AG04449 (cell line): ENCODE measurements at places on chromosomes 5 and 9.

GRCh38 chr5:172849606-172850453 lies 15.8 kb downstream of the ERGIC1 start:
- DNase-seq = no peak

DNA sequence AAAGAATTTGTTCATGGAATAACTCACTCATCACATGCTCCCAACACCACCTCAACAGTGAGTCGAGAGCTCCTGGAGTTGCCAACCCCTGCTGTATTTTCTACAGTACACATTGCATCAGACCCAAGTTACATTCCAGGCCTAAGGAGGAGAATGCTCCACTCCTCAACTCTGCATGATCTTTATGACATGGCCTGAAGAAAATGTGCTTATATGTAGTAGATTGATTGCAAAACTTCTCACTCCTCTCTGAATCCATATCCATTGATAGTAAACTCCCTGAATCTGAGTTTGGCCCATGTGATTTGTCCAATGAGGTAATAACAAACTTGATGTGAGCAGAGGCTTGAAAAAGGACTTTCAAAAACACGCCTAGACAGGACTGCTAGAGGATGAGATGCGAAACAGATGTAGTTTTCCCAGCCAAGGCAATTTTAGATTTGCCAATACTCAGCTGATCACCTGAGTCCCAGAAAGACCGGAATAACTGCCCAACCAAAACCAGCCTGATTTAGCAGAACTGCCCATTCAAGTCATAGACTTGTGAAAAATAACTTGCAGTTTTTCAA lies 29.0 kb upstream of the PAPPA start:
- DNase-seq = no peak

GRCh38 chr5:16067415-16067814 lies 112.2 kb downstream of the MARCHF11 start:
- DNase-seq = no peak

- no peak for DNase-seq
Measured at GRCh38 chr9:38737246-38737645, 17.3 kb upstream of the FAM240B start.

DNA sequence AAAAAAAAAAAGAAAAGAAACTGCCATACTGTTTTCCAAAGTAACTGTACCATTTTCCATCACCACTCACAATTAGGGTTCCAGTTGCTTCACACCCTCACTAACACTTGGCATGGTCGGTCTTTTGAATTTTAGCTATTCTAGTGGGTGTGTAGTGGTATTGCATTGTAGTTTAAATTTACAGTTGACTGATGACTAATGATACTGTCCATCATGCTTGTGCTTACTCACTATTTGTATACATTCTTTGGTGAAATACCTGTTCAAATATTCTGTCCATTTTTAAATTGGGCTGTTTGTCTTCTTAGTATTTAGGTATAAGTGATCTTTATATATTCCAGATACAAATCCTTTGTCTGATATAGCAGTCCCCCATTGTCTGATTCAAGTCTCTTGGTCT lies 36.2 kb upstream of the ZNF169 start:
- DNase-seq = no peak

GRCh38 chr5:126417178-126417577 lies 6.0 kb upstream of the GRAMD2B start:
- no peak for DNase-seq

DNA sequence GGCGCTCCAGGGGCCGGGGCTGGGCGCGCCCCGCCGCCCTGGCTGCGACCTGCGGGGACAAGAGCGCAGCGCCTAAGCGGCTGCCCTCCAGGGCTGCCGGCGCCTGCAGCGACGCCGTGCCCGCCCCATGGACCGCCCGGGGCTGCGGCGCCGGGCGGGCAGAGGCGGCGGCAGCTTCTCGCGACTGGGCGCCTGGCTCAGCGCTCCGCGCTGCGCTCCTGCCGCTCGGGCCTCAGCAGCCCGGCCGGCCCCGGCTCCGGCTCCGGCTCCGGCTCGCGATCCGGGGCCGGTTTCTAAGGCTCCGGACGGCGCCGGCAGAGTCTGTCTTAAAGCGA lies at the start of gene PITX1:
Gene PITX1, minus strand, starts transcription at position 328 of the 335 bp plus-strand sequence. CDS start 347 bp downstream, outside the sequence.
- no peak for DNase-seq

GRCh38 chr5:60209146-60209840 lies 315.8 kb upstream of the PDE4D start:
- DNase-seq = no peak

- no peak for DNase-seq
Measured at GRCh38 chr5:11617080-11617479, 287.2 kb downstream of the CTNND2 start.

DNA sequence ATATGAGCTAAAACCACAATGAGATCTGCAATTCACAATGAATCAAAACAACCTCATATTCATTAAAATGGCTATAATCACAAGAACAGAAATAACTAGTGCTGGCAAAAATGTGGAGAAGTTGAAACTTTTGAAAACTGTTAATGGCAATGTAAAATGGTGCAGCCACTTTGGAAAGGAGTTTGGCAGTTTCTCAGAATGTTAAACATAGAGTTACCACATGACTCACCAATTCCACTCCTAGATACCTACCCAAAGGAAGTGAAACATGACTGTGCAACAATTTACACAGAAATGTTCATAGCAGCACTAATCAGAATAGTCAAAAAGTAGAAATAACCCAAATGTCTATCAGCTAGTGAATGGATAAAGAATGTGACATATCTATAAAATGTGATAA lies 862.2 kb downstream of the DTWD2 start:
- DNase-seq = no peak

DNA sequence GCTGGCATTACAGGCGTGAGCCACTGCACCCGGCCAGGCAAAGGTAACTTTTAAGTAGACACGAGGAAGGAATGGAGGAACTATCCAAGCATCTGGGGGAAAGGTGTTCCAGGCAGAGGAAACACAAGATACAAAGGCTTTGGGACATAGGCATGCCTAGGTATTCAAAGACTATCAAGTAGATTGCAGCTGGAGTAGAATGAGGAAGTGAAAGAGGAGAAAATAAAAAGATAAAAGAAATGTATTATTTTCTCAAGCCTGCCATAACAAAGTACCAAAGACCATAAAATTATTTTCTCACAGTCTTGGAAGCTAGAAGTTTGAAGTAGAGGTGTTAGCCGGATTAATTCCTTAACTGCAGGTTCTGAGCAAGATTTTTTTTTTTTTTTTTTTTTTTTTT lies 39.9 kb upstream of the GRIN3A start:
- DNase-seq = no peak

DNA sequence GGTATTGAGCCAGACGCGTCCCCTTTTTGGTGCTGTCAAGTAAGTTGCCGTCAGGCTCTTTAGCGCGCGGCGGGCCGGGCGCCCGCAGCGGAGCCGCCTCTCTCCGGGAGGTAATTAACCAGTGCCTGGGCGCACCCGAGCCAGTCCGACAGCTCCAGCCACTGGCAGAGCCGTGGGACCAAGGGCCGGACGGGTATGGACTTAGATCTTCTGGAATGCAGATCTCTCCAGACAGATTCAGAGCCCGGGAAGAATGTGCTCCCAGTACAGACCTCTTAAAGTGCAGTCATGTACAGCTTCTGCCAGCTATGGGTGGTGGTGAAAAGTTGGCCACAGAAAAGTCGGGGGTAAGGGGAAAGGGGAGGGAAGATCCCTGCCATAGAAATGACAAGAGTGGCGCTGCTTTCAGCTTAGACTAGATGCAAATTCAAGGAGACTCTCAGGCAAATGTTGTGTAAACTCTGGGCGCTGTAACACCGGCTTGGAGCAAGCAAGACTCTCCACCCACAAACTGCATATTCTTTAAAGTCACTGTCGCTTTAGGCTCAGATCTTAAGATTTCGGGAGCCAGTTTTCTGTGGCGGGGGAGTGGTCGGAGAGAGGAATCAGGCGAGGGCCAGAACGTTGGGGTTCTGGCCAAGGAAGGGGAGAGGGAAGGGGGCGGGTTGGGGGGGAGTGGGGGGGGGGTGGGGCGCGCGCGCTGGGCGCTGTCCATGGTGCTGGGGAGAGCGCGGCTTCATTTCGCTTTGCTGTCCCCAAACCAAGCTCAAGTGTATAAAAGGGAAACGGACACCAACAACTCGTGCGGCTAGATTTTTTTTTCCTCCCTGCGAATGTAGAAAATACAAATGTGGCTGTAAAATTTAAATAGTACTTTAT lies 29.2 kb downstream of the NR2F1 start:
- no peak for DNase-seq

- no peak for DNase-seq
Measured at GRCh38 chr5:69103521-69103920, 9.7 kb downstream of the SLC30A5 start.

DNA sequence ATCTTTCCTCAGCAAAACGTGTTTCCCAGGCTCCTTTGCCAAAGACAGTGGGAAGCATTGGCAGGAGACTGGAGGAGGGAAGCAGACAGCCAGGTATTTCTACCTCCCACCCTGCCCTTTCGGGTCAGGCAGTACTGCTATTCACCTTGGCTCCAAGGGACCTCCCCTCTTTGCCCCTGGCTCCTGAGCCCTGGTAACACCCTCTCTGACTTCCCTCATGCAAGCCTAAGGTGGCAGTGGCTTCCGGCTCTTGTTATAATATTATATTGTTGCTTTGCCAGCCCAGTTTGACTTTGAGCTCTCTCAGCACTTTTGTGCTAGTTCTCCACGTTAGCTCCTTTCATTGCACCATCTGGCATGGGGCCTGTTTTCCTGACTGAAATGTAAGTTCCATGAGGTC lies 81.6 kb upstream of the IFNK start:
- no peak for DNase-seq

DNA sequence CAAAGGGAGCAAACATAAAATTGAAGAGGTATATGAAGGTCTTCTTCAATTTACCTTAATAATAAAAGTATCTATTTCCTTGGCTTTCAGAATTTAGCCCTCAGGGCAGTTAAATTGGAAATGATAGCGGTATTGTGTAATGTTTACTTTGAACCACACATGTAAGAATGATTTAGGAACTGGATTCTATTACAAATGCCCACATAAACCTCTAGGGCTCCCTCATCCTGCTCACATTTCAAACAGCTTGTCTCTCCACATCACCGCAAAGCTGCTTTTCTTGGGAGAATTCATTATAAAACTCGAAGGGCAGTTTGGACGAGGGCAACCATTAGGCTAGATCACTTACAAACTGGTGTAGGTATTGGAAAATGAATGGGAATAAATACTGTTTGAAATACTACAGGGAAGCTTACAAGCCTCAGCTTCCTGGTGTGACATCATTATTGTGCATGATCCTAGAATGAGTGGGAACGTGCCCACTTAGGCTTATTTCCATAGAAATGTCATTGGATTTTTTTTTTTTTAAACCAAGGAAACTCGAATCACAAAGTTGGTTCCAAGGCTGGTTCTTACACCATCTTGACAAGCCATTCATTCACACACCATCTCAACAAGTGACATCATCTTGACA lies 47.3 kb downstream of the MTRR start:
- no peak for DNase-seq

DNA sequence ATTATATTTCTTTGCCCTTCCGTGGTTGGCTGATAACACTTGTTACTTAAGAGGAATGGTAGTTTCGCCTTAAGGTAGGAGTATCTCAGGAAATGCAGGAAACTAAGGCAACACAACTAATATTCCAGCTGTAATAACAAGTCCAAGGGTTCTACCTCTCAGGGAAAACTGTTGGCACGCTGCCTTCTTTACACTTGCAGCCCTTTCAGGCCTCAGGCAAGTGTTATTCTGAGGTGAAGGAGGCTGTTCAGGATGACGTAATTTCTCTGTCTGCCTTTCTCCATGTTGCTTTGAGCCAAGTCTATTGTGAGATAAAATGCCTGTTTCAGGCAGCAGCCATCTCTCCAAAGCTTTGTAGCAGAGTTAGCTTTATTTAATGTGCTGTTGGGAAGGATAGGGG lies 38.0 kb downstream of the VCAN start:
- DNase-seq = no peak

DNA sequence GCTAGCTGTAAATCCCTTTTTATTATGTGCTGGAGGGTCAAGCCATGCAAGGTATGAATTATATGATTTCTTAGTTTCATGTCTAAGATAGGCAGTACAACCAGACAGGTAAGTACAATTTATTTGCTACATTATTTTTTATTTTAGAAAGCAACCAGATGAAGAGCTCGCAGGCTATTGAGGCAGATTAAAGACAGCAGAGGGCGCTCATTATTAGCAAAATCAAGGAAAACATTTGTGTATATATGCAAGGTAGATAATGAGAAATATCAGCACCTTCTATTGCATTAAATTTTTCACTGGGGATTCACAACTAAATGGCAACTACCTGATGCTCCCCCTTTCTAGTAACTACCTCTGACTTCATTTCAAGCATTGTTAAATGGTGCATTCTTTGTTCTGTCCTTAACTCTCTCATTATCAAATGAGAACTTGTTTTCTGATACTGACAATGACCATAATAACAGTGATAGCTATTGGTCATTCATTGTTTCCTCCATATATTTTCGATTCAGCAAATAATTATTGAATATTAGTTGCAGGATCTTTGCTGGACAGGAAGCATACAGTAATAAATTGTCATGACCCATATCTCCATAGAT lies 8.6 kb downstream of the SCGB3A2 start:
- DNase-seq = no peak

DNA sequence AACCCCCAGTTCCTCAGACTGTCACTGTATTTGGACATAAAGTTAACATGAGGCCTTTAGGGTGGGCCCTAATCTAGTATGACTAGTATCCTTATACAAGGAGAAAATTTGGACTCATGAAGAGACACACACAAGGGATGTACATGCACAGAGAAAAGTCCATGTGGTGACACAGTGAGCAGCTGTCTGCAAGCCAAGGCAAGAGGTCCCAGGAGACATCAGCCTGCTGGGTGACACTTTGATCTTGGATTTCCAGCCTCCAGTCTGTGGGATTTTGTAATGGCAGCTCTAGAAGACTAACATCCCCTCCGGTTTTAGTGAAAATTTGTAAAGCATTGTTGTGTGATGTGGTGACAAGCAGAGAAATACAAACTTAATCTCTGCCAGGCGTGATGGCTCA lies 66.1 kb downstream of the RAI14 start:
- DNase-seq = no peak

DNA sequence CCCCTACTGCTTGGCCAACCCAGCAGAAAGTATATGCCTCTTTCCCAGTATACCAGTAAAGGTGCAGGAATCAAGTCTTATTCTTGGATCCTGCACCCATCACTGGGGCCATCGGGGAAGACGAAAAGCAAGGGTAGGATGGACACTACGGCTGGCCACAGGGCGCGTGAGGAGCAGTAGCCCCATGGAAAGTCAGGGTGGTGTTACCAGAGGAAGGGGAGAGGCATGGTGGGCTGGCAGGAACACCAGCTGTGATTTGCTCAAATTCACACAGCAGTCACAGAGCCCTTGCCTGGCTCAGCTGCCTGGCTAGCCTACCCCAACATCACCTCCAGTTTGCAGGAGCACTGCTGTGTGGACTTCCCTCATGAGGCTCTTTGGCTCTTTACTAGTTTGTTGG lies 34.5 kb upstream of the SAP30L start:
- no peak for DNase-seq

DNA sequence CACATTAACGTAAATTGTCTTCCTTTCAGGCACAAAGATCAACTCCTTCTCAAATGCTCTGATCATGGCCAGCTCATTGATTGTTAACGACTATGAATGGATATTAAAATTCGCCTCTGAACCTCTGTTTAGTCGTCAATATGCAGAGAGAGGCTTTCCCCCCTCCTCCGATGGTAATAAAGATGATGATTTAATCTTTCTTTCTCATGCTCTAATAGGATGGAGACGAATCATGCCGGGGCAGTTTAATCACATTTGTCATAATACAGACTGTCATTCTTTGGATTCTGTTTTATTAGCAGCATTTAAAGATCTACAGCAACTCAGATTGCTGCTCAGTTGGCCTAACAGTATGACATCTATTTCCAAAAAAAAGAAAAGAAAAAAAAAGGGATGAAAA lies 132.9 kb downstream of the SREK1 start:
- no peak for DNase-seq

- DNase-seq = no peak
Measured at GRCh38 chr5:27437594-27438200, 399.3 kb upstream of the CDH9 start.
